ENCODE measurements at places on chromosomes 1 and 21. TPM values are rescaled to one million over a fixed set of nuclear protein-coding genes. Genes with fewer than 3 reads are reported as not detected.

VAV3 gene
- total RNA-seq, result 4.4 TPM

TRAPPC10 gene
- total RNA-seq, result 50.0 TPM

LZIC gene
- total RNA-seq, result 34.0 TPM

FABP3 gene
- not detected for total RNA-seq

ASAP3 gene
- 0.78 TPM for total RNA-seq

DIO1 gene
- total RNA-seq, result not detected

OR2L8 gene
- total RNA-seq, result not detected

SPRR3 gene
- not detected for total RNA-seq

C1orf210 gene
- not detected for total RNA-seq

SH3BGR gene
- 4.5 TPM for total RNA-seq

GRCh38 chr1:34367954-34368353 lies 191.2 kb downstream of the C1orf94 start:
- DNase-seq, result no peak

DNA sequence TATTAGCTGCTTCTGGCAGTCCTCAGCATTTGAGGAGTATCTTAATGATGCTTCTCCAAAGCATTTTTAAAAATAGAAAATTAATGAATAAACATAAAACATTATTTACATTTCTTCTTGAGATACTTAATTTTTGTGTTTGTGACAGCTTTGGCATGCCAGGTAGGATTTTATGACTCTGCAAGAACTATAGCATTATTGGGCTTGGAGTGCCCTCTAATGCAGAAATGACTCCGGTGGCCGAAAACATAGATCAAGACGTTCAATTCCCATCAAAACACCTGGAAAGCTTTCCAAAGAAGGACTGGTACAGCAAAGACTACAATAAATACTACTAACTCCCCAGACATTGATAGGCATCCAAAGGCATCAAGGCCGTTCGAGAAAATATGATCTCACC lies 366.4 kb upstream of the CXADR start:
- no peak for DNase-seq

GRCh38 chr21:16420031-16420724 lies 690.4 kb downstream of the USP25 start:
- DNase-seq, result no peak

GRCh38 chr1:116807394-116808199 lies 53.4 kb downstream of the CD2 start:
- DNase-seq, result no peak

DNA sequence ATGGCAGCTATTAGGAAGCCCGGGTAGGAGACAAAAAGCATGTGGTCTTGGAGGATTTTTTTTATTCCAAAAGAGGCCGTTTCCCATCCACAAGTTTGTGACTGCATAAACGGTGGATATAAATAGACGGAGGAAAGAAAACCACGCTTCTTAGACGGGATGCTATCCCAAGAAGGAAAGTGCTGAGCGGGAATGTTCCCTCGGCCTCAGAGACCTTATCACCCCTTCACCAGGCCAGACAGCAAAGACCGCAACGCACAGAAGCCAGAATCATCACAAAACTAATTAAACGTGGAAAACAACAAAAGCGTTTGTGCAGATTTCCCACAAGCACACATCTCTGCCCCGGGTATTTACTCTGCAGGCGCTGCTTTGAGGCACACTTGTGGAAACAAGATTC lies 43.2 kb downstream of the HLCS start:
- no peak for DNase-seq

- no peak for DNase-seq
These were observed 61.7 kb upstream of the C1orf115 start for GRCh38 chr1:220628431-220628830.

DNA sequence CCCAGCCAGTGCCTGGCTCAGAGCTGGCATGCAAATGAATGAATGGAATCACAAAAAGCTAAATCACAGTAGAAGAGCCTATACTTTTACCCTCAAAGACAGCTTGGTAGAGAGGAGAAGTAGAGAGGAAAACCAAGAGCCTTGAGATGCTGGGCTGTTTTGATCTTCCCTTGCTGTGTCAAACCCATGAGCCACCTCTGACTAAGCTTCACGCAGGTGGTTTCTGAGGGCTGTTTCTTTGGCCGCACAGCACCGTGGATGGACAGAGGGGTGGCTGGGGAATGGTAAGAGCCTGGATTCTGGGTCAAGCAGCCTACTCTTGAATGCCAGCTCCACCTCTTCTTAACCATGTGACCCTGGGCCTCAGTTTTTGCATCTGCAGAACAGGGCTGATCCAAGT lies 18.6 kb downstream of the ABCG1 start:
- DNase-seq, result peak; percentile 26

- no peak for DNase-seq
These were observed 22.3 kb upstream of the PEX19 start for GRCh38 chr1:160307118-160307791.

GRCh38 chr1:167717351-167717750 lies 4.4 kb upstream of the MPZL1 start:
- DNase-seq, result no peak

DNA sequence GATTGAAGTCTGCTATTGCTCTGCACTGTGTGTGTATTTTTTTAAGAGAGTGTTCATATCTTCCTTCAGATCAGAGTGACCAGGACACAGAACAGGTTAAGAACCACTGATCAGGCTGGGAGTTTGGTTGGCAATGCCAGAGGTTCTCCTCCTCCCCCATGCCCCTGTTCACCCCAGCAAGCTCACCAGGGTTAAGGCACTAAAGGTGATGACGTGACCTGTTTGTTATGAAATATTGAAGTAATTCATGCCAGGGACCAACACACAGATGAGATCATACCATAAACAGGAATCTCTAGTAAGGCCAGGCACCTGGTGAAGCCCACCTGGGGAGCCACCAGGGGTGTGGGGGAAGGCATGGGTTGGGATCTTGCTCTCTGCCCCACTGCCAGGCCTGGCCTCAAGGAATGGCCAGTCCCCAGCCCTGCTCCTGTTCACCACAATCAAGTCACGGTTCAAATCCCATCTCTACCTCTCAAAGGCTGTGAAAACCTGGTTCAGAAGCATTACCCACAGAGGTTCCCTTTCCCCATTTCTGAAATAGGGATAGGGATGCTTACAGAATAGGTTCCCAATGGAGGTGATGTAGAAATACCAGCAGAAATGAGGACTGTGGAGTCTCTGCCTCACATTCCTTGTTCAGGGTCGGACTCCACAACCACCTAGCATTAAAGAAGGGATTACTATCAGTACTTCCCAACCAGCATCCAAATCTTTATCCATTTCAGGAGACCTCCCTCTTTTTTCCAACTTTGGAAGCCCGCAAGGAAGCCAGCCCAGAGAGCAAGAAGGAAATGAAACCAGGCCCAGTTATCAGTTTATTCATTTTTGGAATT lies 2.4 kb downstream of the ID3 start:
- DNase-seq, result no peak

DNA sequence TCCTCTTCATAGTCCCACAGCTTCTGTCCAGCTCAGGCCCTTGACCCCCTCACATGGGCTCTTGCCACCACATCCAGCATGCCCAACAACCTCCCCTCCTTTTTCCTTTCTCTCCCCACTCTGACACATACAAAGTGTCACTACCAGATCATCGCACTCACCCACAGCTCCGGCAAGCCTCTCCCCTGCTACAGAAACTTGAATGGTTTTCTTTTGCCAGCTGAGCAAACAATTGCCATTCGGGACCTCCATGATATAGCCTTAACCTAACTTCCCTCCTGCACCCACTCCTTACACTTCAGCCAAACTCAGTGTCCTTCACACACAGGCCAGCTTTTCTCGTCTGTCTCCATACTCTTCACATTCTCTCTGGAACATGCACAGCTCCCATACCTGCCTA lies 43.3 kb downstream of the MAB21L3 start:
- DNase-seq, result no peak

- DNase-seq, result no peak
These were observed 74.4 kb downstream of the CLCA4 start for GRCh38 chr1:86621286-86621685.

GRCh38 chr1:6056572-6056948 lies 10.9 kb downstream of the KCNAB2 start:
- no peak for DNase-seq

- no peak for DNase-seq
These were observed 17.7 kb downstream of the LURAP1 start for GRCh38 chr1:46220808-46221207.

DNA sequence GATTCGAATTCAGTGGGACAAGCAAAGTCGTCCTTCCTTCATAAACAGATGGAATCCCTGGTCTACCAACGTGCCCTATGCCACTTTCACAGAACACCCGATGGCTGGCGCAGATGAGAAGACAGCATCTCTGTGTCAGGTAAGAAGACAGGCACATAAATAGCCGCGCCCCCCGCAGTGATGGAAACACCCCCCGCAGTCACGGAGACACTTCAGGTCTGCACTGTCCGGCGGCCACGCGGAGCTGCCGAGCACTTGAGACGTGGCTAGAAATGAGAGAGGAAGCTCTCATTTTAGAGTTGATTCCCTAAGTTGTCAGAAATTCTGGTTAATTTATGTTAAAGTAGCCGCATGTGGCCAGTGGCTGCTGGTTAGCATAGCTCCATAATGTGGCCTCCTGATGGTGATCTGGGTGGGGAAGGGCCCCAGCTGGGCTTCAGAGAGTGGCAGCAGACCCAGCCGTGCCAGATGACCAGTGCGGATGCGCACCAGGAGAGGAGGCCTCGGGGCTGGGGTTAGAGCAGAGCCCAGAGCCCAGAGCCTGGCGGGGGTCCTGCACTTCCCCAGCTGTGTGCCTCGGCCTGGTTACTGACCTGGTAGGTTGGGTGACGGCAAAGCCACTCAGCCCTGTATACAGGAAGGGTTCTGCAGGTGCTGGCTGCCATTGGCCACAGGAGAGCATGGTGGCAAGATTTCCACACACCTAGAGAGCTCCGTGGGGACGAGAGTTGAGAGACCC lies 2.9 kb downstream of the TPRG1L start:
- DNase-seq, result no peak

- DNase-seq, result no peak
These were observed 8.3 kb upstream of the MEF2D start for GRCh38 chr1:156508955-156509234.

GRCh38 chr1:234699795-234700665 lies 90.1 kb upstream of the IRF2BP2 start:
- peak; percentile 51 for DNase-seq

- no peak for DNase-seq
These were observed 15.6 kb upstream of the FMOD start for GRCh38 chr1:203366476-203366875.

DNA sequence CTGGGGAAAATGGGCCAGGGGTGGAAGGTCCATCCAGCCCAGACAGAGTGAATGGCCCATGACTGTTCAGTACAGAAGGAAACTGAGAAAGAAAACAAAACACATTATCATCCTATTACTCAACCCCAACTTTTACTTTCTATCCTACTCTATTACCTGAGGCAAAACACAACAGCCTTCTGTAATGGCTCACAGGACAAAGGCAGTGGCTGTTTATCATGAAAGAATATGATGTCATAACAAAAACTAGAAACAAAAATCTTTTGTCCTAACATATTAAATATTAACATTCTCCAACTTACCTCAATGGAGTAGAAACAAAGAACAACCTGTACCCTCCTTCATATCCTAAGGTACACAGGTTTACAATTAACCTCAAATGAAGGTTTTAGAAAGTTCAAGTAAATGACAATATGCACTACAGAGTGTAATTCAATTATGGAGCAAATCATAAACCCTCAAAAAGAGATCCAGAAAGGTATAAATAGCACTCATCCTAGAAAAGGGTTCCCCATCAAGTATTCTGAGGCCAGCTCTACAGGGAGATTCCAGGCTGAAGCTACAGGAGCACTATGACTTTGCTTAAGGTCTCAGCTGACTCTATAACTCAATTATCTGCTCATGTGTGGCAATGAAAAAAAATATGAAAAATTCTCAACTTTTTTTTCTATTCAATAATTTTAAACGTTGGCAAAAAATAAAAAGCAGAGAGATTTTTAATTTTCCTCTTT lies 15.1 kb downstream of the ELK4 start:
- DNase-seq, result no peak

- no peak for DNase-seq
These were observed 187.6 kb upstream of the NRIP1 start for GRCh38 chr21:15252431-15252830.

All from CD8-positive, alpha-beta memory T cell (primary cell).